BJ (cell line): ENCODE measurements at places on chromosomes 5 and 9. TPM values are rescaled to one million over a fixed set of nuclear protein-coding genes. Genes with fewer than 3 reads are reported as not detected.

GRCh38 chr5:1014781-1015221 lies 6.2 kb downstream of the NKD2 start:
- DNase-seq: no peak

DNA sequence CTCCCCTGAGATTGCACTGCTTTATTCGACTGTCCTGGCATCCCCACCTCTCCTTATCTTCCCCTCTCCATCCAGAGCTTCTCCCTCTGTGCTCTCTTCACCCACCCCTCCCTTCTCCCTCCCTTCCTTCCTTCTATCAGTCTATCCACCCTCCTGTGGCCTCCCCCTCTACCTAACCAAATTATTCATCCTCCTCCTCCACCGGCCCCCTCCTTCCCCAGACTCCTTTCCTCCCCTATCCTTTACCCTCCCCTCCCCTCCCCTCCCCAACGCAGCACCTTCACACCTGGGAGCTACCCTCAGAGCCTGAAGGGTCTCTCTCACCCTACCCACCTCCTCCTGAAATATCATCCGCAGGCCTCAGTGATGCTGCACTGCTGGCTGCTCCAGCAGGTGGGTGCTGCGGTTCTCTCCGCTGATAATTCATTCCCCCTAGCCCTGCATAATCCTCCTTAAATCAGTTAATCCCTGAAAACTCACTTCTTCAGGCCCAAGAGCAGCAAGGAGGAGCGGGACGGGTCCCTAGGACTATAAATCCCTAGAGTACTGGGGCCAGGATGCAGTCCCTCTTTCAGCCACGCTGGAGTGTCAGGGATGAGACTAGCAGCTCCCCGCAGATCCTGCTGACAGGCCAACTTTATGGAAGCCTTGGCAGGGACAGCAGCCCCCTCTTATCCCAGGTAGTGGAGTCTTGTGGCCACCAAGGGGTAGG lies 97.8 kb downstream of the PCDH1 start:
- no peak for DNase-seq

GRCh38 chr5:93591323-93591945 lies 8.4 kb downstream of the NR2F1 start:
- DNase-seq: no peak

DNA sequence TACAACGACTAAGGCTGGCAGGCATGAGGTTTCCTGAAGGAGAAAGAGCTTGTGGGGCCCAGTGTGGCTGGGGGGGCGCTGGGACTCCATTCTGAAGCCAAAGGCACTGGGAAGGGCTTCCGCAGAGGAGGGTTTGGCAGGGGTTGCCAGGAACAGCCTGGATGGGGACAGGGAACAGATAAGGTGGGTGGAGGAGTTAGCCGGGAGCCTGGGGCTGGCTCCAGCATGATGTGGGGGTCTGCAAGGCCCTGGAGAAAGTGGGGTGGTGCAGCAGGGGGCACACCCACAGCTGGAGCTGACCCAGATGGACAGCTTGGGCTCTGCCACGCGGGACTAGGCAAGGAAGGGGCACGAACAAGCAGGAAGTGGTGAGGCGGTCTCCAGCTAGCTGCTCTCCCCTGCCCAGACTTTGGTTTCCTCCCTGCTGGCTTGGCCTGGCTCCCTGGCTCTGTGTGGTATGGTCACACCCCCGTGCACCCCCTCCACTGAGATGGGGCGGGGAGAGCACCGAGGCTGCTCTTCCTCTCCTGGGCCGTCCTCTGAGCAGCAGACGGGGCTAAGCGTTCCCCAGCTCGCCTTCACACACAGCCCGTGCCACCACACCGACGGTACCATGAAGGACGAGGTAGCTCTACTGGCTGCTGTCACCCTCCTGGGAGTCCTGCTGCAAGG lies at the start of gene LTC4S:
Gene LTC4S, plus strand, starts transcription at position 519 of the 672 bp plus-strand sequence. Its CDS starts 95 bp downstream, at position 614.
- DNase-seq: no peak

GRCh38 chr9:112751056-112751795 lies 666 bp downstream of the SNX30 start:
- no peak for DNase-seq

DNA sequence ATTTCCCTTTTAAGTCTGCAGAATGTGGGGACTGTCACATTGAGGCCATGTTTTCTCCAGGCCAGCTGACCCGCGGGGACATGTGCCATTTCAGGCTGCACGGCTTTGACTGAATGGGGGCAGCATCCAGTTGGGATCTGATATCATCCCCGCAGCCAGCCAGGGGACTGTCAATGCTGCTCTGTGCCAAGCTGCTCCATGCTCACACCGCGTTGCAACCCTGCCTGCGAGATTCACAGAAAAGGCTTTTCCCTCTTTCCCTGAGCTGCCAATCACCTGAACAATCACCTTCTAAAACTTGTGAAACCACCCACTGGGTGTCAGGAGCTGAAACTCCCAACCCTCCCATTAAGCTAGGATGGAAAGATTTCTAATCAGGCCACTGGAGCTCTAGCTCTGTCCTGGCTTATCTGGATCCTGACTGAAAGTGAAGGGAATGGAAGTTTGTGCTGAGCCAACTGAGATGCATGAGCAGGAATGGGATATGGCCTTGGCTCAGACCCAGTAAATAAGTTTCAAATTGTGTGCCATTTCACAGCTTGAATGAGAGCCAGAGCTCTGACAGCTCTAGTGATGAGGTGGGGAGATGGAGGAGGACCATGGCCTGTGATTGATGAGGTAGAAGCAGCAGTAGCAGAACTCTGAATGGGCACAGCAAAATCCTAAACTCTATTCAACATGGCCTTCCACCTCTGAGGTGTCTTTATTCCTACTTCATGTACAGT lies 34.5 kb upstream of the ZNF366 start:
- no peak for DNase-seq

DNA sequence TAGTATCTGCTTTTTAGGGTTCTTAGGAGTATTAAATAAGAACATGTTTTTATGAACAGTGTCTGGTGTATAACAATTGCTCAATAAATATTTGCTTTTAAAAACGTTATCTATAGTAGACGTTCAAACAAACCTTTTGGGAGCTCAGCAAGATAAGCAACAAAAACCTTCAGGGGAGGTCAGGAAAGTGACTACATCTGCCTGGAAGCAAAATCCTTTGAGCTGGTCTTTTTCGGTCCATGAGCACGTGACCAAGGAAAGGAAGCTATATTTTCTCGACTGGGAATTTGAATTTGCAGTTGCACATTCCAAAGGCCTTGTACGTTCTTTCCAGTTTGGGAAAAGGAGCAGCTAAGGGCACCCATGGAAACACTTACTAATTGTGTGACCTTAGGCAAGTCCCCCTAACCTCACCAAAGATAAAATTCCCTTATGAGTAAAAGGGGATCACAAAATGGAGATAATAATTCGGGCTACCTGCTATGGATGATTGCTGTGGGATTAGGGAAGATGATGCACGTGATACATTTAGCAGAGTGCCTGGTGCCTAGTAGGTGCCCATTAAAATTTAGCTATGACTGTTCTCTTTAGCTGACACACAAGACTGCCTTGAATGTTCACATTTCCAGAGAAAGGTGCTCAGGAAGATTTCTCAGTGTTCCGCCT lies 45.4 kb downstream of the PTTG1 start:
- DNase-seq: no peak

GRCh38 chr9:68523367-68523936 lies 17.2 kb downstream of the TMEM252 start:
- DNase-seq: no peak

- DNase-seq: no peak
These were observed 30.3 kb upstream of the MAST4 start for GRCh38 chr5:66565878-66566277.

DNA sequence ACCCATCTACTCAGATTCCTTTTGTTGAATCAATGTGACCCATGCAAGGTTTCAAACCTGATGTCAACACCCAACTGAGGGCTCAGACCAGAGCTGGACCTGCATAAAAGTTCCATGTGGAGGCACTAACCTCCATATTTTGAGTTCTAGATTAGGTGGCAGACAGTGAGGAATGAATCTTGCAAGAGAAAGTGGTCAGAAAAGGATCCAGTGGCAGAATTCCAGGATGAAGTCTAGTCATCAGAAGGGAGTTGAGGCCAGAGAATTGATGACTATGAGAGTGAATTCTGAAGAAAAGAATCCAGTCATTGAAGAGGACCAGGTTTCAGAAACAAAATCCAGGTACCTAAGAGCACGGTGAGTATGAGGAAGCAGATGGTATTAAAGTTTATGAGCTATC lies 205.1 kb upstream of the RGMB start:
- DNase-seq: no peak

GRCh38 chr9:134743853-134744252 lies 102.2 kb downstream of the COL5A1 start:
- no peak for DNase-seq

- DNase-seq: no peak
These were observed 28.0 kb downstream of the NKD2 start for GRCh38 chr5:1036504-1037122.

DNA sequence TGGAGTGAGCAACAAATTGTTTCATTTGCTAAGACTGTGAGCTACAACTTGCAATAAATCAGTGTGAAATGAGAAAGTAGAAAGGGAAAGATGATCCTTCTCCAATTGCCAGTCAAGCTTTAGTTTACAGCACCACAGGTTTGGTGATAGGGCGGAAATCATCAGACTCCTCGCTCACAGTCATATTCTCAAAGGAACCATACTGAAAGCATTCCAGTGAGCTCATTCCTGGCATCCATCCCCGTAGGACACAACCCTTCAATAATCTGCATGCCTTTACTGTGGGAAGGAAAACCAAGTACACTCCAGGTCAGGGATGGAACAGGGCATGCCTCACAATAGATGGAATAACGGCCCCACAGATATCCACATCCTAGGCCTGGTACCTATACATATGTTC lies 80.7 kb downstream of the FSTL4 start:
- no peak for DNase-seq

- no peak for DNase-seq
These were observed 21.6 kb downstream of the DMRT2 start for GRCh38 chr9:1071730-1072129.

DNA sequence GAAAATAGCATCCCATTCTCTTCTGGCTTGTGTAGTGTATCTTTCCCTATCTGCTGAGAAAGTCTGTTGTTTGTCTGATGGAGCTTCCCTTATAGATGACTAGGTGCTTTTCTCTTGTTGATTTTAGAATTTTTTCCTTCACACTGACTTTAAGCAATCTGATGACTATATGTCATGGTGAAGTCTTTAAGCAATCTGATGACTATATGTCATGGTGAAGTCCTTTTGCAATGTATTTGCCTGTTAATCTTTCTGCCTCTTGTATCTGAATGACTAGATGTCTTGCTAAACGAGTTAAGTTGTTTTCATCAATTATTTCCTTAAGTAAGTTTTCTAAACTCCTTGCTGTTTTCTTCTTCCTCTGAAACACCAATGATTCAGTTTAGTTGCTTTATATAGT lies 80.5 kb downstream of the RNF130 start:
- no peak for DNase-seq

The IL5 gene
- polyA plus RNA-seq: not detected in 2 replicates

The CDH9 gene
- polyA plus RNA-seq: not detected in 2 replicates

The PCDHGA5 gene
- polyA plus RNA-seq: 1.2 and 1.6 TPM in 2 replicates

The GABBR2 gene
- polyA plus RNA-seq: 1.4 and 1.6 TPM in 2 replicates

The ANKRD20A1 gene
- polyA plus RNA-seq: 0.02 and 0.17 TPM in 2 replicates

The MINAR2 gene
- polyA plus RNA-seq: not detected in 2 replicates

The CYLC2 gene
- polyA plus RNA-seq: not detected in 2 replicates
